Cardiac septum (tissue), 1 donor: ENCODE measurements at places on chromosomes 7 and 10. TPM values are rescaled to one million over a fixed set of nuclear protein-coding genes. Genes with fewer than 3 reads are reported as not detected.

SDK1 gene
- total RNA-seq, result 0.32 TPM

CRHR2 gene
- total RNA-seq, result 0.57 TPM

ZDHHC6 gene
- total RNA-seq, result 18.3 TPM

SCART1 gene
- 1.0 TPM for total RNA-seq

SKIDA1 gene
- total RNA-seq, result 1.8 TPM

SFXN2 gene
- 2.8 TPM for total RNA-seq
